ENCODE measurements at places on chromosomes 16 and 17.
A peak's percentile ranks its signal among the peaks of the same experiment; 100 is the strongest.

GRCh38 chr17:46191322-46192188 is 1.7 kb downstream of the KANSL1 start:
- peak; percentile 47 for DNase-seq

DNA sequence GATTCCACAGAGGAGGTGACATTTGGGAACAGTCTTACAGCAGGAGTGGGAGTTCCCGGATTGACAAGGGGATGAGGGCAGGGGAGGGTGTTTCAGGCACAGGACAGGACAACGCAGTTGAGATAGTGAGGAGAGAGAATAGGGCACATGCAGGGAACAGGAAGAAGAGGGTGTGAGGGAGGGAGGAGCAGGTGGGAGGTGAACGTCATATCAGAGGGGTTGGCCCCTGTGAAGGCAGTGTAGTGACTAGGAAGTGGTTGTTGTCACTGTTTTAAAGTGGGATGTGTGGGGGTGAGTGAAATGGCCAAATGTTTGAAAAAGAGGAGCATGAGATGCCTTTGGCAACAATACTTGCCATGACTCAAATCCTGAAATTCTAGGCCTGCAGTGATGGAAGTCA is 12.2 kb downstream of the PRKCB start:
- no peak for DNase-seq

DNA sequence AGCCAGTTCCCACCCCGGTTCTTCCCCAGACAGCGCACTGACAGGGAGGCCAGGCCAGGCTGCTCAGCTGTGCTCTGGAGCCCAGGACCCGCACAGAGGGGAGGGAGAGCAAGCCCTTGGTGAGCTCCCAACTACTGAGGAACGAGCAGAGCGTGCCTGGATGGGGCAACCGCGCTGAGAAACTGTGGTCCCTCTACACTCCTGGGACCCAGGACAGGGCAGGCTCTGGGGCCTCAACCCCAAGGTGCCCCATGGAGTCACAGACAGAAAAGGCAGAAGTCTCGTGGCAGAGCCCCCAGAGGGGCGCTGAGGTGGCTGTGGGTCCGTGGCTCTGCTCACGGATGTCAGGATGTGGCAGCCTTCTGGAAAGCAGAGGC is 16.3 kb downstream of the SLX4 start:
- DNase-seq: no peak

- no peak for DNase-seq
Observed at GRCh38 chr17:34371405-34372100, 8.5 kb upstream of the CCL1 start.

DNA sequence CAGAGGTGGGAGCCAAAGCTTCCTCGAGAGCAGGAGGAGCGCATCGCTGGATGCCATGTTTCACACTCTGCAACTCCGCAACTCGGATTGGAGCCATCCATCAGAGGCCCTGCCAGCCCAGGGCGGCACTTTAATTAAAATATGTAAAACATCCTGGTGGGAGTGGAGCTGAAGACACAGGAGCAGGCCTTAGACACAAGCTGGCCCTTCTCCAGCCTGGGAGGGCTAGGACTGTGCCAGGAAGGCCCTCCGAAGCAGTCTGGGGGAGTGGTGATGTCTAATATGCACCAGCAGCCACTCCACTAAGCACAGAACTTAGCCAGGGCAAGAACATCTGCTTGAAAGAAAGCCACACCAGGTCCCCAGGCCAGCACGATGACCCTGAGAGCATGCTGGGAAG is 5.8 kb upstream of the CCDC182 start:
- DNase-seq: no peak

- DNase-seq: peak; percentile 8
Observed at GRCh38 chr16:28990375-28991040, 5.7 kb downstream of the LAT start.

- no peak for DNase-seq
Observed at GRCh38 chr17:15249487-15249886, 15.6 kb downstream of the PMP22 start.

DNA sequence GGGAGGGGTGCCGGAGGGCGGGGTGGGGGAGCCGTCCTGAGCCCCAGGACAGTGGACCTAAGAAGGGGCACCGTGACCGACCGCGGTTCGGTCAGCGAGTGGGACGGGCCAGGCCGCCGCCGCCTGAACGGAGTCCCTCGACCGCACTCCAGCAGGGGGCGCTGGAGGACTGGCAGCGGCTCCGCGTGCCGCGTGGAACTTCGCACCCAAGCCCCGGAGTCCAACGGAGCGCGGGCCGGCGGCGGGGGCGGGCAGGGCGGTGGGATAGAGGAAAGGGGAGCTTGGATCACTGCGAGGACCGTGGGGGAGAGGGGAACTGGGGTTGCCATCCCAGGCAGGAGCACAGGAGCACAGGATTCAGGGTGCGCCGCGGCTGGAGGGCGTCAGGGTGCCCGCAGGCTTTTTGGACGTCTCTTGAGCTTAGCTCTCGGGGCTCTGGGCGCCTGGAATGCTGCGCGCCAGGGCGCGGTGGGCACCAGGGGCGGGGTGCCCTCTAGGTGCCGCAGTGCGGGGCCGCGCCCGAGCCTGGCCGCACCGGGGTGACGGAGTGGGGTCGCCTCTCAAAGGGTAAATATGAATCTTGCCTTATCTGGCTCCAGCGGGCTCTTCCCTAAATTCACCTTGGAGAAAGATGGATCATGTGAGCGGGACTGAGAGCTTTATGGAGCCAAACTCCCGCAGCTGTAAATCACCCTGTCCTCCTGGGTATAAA is 379 bp upstream of the OTOP2 start:
- DNase-seq: peak; percentile 59

GRCh38 chr17:61132524-61132923 is 267.1 kb upstream of the TBX2 start:
- peak; percentile 16 for DNase-seq

DNA sequence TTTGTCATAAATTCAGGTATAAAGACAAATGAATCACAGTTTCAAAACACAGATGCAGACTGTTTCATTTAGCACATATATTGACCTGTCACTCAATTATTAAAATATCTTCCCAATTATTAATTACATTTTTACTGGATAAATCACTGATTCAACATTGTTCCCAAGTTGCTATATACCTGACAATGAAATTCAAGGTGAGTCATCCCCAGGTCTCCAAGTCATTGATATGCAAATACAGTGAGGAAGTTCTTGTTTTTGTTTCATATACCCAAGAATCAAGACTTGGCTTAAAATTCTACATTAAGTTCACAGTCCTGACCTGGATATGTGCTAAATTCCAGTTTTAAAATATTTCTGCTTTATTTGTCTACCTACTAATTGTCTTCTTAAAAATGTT is 599.3 kb upstream of the PSMD7 start:
- no peak for DNase-seq

DNA sequence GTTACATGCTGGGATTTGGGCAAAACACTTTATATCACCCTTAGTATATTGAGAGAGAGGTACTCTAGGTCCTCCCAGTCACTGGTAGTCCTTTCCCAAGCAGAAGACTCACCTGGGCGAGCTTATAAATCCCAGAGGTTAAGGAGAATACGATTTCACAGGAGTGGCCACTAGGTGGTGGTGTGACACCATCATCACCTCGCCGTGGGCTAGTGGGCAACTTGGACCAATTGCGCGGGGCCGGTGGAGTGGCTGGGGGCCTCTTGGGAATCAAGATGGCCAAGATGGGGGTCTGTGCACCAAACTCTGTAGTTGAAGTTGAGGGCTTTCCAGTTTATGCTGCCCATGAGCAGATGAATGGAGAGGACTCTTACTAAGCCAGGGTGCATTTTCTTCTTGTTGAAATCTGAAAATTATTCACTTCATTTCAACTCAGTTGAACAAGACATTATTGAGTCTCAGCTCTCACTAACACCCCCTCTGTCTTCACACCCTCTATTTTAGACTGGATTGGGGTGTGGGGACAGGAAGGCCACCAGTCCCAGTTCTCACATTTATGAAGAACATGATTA is 38.2 kb upstream of the PIRT start:
- peak; percentile 56 for DNase-seq

DNA sequence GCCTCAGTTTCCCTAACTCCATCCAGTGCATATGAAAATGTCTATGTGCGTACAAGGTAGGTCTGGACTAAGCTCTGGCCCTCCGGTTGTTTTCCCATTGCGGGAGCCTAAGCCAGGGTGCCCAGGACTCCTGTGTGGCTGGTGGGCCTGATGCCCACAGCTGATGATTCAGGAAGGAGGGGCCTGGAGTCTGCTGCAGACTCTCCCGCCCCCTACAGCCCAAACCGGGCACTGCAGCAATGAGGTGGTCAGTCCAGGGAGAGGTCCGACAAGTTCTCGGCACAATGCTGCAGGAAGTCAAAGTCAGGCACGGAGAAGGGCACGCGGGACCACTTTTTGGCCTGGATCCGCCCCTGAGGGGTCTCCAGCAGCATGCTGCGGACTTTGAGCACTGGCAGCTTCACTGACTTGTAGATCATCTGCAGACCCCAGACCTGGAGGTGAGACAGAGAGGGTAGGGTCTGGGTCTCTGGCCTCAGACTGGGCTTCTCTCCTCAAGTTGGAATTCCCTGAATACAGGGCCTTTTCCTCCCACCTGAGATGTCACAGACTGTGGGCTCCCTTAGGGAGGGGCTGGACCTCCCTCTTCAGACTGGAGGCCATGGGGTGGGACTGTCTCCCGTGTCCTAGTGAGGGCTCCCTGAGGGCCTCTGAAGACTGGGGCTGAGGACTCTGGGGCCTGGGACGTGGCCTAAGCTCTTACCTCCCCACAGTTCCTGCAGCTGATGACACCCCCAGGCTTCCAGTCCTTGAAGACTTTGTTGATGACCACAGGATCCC is 3.4 kb upstream of the ZNF385C start:
- DNase-seq: peak; percentile 88

DNA sequence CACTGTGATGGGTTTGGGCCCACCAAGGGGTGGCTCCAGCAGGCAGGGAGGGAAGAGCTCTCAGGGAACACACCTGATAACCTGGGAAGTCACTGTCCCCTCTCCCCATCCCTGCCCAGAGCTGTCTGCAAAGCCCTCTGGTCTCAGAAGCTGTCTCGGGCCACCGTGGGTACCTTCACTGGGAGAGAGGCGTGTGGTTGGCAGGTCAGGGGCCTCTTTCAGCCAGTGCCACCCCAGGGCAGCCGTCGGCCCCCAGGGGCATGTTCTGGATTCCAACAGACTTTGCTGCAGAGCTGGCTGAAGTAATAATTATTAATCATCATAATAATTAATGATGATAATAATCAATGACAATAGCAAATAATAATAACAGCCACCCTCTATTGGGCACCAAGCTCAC is 21.1 kb downstream of the MGAT5B start:
- DNase-seq: no peak

- peak; percentile 94 for DNase-seq
Observed at GRCh38 chr16:86768999-86769398, 190.7 kb downstream of the FOXL1 start.

DNA sequence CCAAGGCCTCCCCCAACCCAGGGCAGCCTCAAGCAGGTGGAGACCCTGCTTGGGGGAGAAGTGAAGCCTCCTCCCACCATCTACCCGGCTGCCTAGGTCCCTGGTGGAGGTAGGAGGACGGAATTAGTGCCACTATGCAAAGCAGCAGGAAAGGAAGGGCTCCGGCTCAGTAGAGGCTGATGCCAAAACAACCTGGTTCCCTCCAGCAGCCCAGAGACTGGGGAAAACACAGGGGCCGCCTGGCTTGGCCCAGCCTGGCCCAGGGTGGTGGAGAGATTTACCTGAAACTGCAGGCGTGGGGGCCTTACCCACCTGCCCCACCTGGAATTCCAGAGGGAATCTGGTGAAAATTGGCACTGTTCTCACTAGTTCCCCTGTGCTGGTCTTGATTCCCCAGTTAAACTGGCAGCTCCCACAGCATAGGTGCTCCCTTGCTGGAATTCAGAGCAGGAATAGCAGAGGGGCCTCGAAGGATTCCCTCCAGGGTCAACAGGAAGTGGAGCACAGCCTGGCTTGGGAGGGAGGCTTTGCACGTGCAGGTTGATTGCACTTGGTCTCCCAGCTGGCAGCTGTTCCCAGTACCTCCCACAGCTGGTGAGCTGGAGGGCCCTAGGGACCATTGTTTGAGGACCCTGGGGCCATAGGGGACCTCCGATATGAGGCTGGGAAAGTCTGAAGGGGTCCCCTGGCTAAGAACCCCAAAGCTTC is 4.5 kb downstream of the CD79B start:
- DNase-seq: no peak

All from astrocyte of the hippocampus (primary cell).